ENCODE measurements at places on chromosomes 5 and 9.

GRCh38 chr9:101437806-101438232 lies 2.2 kb upstream of the ALDOB start:
- no peak for DNase-seq

DNA sequence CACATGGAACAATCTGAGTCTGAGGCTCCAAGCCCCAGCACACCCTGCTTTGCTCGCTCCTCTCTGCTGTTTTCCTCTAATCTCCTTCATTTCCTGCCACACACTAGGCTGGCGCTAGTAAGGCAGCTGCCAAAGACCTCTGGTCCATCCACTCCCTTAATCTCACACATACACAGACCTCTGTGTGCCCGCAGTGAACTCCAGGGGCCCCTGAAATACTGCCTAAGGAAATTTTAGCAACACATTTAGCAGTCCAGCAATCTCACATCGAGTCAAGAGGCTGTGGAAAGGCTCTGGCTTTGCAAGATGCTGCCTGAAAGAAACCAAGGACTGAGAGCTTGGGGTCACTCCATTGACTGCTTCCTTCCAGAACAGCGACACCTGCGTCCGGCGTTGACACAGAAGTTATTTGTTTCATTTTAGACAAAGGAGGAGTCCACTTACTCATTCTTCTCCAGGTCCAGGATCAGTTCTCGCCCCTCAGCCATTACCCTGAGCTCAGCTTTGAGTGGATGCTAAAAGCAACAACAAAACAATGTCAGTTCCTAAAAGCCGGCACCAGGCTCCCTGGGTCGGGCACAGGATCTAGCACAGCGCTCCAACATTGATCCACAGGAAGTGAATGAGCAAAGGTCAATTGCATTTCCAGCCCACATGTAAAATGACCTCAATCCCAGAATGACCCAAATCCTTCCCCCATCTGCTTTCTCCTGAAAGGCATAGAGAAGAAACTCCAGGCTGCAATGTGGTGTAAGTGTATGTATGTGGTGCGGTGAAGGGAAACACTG lies 11.5 kb downstream of the ADAM19 start:
- no peak for DNase-seq

DNA sequence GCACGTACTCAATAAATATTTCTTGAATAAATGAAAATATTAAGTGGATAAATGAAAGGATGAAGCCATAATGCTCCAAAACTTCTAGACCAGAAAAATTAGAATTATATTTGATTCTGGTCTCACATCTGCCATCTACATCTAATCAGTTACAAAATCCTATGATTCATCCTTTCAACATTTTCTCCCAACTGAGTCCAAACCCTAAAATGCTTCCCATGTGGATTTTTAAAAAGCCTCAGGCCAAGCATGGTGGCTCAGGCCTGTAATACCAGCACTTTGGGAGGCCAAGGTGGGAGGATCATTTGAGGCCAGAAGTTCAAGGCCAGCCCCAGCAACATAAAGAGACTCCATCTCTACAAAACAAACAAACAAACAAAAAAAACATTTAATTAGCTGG lies 31.6 kb upstream of the FST start:
- DNase-seq: no peak

DNA sequence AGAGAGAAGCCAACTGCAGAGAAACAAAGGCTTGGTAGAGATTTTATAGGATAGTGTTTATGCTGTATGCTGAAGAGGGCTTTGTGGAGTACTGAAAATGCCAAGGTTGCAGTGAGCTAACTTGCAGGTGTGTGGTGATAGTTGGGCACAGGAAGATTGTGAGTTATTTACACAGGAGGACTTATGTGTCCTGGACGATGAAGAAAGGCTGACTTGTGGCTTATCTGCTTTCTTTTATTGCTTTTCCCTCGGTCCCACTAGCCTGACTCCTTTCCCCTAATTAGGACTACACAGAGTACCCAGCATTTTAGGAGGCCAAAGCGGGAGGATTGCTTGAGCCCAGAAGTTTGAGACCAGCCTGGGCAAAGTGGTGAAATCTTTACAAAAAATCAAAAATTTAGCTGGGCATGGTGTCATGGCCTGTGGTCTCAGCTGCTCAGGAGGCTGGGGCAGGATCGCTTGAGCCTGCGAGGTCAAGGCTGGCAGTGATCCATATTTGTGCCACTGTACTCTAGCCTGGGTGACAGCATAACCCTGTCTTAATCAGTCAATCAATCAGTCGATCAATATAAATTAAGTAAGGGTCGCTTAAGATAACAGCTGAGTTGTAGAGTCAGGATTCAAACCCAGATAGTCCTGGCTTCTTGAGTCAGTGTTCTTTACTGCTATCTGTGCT lies 61.9 kb downstream of the UBE2R2 start:
- DNase-seq: no peak

GRCh38 chr5:176162198-176162597 lies 76.0 kb upstream of the SIMC1 start:
- peak; percentile 76 for DNase-seq

- no peak for DNase-seq
Observed at GRCh38 chr5:61449804-61450492, 117.9 kb downstream of the ZSWIM6 start.

DNA sequence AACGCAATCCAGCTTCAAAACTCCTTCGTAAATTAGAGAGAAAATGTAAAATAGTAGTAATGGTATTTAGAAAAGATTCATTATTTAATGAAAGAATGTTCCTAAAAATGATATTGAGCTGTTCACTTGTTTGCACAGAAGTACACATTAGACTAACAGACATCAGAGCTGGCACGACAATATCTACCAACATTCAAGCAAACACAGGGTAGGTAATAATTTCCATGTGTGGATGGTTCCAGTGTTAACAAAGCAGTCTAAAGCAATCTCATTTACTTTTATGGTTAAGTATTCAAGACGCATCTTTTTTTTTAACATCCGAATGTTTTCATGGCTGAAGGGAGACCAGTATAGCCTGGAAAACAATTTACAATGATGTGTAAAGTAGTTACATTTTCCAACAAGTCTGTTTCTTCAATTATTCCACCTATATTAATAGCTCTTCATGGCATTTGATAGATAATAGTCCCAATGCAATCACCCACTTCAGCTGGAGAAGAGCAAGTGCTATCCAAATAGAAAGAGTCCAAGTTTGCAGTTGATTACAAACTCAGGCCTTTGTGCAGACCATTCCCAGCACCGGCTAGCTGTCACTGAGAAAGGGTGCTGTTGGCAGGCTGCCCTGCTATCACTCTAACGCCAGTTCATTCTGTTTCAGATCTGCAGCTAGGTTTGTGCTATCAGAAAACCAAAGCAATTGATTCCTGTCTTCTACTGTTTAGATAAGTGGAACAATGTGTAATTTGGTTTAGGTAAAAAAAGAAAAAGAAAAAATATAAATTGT lies 458.8 kb downstream of the DTWD2 start:
- DNase-seq: no peak

- no peak for DNase-seq
Observed at GRCh38 chr5:154479944-154480750, 2.1 kb upstream of the HAND1 start.

DNA sequence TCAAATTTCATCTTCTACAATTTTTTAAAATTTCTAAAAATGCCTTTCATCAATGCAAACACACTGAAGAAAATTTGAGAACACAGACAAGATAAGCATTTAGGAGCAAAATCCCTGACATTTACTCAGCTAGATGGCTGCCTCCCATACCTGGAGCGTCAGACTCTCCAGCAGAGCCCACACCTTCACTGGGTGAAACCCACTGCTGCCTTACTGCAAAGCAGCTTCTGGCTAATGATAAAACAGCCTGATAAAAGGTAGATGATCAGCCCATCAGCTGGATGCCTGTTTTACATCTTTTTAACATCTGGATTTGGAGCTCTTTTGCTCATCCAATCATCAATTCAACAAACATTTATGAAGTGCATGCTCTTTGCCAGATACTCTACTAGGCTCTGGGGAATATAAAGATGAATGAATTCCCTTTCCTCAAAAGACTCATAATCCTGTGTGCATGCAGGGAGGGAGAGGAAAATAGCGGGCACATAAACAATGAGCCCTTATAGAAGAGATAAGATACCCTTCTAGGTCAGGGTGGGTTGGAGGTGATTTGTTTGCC lies 271.2 kb downstream of the SAXO1 start:
- DNase-seq: no peak

- no peak for DNase-seq
Observed at GRCh38 chr5:55021410-55021809, 2.6 kb upstream of the GZMK start.

GRCh38 chr5:160347448-160347847 lies 23.0 kb downstream of the C1QTNF2 start:
- DNase-seq: no peak

- no peak for DNase-seq
Observed at GRCh38 chr9:133506653-133507038, 18.1 kb downstream of the MYMK start.

DNA sequence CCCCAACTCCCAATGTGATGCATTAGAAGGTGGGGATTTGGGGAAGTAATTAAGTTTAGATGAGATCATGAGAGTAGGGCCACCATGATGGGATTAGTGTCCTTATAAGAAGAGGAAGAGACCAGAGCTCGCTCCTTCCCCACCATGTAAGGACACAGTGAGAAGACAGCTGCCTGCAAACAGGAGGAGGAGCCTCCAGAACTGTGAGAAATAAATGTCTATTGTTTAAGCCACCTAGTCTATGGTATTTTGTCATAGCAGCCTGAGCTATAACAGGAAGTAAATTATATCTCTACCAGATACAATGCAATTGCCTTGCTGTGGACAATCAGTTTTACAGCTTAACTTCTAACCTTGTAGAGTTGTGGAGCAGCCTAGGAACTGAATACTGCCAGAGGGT lies 58.0 kb downstream of the ANKRD33B start:
- no peak for DNase-seq

All from cerebellum (tissue), 4 donors.